Stimulated activated CD4-positive, alpha-beta T cell treated with anti-CD3 and anti-CD28 coated beads, Interleukin-2, amount 100 ng/mL, for 4 hours (primary cell): ENCODE measurements at places on chromosomes 3 and 15.

- no peak for DNase-seq
These were observed 297.4 kb downstream of the PLCL2 start for GRCh38 chr3:17182166-17182565.

DNA sequence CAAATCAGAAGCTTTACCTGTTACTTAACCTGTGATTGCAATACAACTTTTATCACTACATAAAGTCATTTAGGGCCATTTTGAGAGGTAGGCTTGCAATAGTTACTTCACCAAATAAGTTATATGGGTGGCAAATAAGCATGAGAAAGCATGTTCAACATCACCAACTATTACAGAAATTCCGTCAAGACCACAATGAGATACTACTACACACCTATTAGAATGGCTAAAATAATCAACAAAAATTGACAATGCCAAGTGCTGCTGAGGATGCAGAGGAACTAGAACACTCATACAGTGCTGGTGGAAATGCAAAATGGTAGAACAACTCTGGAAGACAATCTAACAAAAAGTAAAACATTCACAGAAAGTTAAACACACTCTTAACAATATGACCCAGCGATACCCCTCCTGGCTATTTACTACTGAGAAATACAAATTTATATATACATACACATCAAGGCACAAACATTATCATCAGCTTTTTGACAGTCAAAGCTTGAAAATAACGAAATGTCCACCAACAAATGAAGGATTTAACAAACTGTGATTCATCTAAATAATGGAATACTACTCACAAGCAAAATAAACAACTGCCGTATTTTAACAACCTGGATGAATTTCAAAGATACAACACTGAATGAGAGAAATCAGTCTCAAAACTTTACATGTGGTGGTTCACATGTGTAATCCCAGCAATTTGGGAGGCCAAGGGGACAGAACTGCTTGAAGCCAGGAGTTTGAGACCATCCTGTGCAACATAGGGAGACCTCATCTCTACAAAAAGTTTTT, 82.9 kb downstream of the MYO9A start:
- DNase-seq, result no peak

GRCh38 chr3:132255041-132255745, 62.0 kb upstream of the ACP3 start:
- DNase-seq, result no peak

GRCh38 chr15:38275959-38276358, 23.3 kb downstream of the SPRED1 start:
- no peak for DNase-seq

DNA sequence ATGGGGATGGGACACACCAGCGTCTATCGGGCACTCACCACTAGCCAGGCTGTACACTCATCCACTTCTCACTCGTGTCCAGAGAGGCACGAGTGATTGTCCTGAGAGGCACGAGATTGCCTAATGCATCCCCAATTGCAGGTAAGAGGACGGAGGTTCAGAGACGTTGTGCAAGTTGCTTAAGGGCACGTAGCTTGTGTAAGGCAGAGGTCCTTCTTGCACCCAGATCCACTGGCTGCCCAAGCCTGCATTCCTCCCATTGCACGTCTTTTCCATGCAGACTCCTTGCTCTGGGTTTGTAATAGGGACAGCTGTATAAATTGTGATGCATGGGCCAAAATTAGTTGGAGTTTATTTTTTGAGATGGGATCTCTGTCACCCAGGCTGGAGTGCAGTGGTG, 264.3 kb downstream of the PLCL2 start:
- no peak for DNase-seq

- peak; percentile 79 for DNase-seq
These were observed 4.3 kb downstream of the DAZL start for GRCh38 chr3:16600780-16601536.

DNA sequence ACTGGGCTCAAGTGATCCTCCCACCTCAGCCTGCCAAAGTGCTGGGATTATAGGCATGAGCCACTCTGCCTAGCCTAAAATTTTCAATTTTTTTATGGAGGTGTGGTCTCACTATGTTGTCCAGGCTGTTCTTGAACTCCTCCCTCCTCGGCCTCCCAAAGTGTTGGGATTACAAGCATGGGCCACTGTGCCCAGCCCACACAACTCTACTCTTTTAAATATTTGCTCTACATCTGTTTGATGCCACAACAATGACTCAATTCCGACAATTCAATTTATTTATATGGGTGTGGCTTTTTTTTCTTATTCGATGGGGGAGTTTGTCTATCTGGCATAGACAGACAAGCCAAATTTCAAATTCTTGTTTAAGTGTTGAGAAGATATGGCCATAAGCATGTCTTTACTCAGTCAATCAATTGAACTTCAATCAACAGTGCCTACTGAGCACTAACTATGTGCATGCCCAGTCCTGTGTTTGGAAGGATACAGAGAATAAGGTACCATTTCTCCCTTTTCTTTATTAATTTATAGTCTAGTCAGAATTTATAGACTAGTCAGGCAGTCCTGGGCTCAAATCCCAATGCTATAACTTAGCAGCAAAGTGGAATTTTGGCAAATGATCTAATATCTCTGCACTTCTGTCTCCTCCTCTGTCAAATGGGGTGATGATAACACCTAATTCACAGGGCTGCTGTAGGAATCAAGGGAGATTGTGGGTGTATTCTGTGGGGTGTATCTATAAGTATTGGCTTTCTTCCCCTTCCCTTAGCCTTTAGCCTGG, 54.6 kb upstream of the PIAS1 start:
- DNase-seq, result no peak

DNA sequence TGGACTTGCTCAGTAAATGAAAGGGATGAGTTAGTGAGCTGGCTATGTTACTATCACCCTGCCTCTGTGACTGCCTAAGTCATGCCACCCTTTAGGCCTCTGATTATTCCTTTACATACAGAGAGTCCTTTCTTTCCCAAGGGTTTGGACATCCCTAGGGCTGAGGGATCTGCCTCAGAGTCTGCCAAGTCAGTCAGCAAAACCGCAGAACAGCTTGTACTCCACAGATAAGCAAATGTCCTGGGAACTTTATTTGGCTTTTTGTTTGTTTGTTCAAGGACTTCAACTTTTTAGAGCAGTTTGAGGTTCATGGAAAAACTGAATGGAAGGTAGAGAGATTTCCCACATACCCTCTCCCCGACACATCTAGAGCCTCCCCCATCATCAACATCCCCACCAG, 82.6 kb upstream of the TRIM42 start:
- no peak for DNase-seq

DNA sequence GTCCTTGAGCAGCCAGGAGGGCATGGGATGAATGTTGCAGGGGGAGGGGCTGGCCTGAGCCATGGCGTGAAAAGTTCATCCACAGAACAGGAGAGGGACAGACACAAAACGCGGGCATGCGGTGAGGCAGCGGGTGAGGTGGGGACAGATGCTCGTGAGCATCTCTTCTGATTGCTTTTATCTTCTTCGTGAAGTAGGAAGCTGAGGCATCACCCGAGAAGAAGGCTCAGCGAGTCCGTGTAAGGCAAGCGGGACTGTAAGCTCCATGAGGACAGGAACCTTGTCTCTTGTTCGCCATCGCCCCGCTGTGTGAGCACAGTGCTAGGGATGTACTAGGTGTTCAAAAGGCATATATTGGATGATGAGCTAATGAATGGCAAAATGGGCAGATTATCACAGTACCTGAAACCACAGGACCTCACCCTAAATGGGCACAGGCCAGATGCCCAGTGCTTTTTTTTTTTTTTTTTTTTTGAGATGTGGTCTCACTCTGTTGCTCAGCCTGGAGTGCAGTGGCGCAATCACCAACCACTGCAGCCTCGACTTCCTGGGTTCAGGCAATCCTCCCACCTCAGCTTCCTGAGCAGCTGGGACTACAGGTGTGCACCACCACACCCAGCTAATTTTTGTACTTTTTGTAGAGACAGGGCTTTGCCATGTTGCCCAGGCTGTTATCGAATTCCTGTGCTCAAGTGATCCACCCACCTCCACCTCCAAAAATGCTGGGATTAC, 46.8 kb downstream of the CPN2 start:
- DNase-seq, result no peak

GRCh38 chr3:128803307-128803706, 76.1 kb upstream of the ACAD9 start:
- no peak for DNase-seq

- DNase-seq, result no peak
These were observed 12.7 kb downstream of the TLNRD1 start for GRCh38 chr15:81013396-81013929.

- no peak for DNase-seq
These were observed 314.2 kb downstream of the NTRK3 start for GRCh38 chr15:87942316-87942715.

GRCh38 chr3:129123314-129124060, 1.9 kb upstream of the RAB43 start:
- DNase-seq, result no peak

- DNase-seq, result no peak
These were observed 445.4 kb downstream of the ZIC1 start for GRCh38 chr3:147854542-147854941.

GRCh38 chr3:50442945-50443579, 60.4 kb downstream of the CACNA2D2 start:
- no peak for DNase-seq

DNA sequence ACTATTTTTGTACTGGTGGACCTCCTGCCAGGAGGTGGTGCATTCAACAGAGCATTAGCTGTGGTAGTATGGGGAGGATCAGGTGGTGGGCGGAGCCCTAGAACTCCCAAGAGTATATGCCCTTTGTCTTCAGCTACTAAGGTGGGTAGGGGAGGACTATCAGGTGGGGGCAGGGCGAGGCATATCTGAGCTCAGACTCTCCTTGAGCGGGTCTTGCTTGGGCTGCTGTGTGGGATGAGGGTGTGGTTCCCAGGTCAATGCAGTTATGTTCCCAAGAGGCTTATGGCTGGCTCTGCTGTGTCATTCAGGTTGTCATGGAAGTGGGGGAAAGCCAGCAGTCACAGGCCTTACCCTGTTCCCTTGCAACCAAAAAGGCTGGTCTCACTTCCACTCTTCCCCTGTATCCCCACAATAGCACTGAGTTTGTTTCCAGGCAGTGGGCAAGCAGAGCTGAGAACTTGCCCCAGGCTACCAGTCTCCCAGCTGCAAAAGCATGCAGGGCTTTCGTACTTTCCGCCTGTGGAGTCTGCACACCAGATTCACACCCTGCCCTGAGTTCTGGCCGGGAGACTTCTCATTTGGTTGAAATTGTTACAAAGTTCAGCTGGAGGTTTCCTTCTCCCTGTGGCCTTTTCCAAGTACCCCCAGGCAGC, 93.7 kb upstream of the DPPA4 start:
- DNase-seq, result no peak

DNA sequence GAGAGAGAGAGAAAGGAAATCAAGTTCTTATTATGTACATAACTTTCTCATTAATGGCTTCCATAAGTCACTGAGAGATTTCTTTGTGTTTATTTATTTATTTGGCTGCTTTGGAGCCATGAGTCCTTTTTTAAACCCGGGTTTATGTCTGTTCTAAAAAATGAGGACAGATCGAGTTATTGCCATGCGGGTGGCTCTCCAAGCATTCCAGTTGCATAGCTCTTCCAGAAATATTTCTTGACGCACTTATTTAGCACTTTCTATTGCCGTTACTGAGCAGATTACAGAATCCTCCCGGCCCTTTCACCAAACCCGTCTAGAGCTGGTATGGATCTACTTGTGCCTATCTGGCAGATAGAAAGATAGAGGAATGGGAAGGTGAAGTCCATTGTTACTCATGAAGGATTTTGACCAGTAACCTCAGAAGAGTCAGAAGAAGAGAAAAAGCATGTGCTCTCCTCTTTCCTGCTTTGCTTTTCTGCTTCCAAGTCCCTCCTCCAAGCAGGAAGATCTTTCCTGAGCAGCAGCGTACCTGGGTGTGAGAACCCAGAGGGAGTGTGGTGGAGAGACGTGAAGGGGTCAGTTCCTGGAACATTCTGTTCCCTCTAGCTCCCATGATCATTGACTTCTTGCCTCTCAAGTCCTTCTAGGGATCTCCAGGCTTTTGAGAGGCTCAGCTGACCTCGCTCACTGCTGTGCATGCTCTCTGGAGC, 112.8 kb downstream of the LPP start:
- no peak for DNase-seq

DNA sequence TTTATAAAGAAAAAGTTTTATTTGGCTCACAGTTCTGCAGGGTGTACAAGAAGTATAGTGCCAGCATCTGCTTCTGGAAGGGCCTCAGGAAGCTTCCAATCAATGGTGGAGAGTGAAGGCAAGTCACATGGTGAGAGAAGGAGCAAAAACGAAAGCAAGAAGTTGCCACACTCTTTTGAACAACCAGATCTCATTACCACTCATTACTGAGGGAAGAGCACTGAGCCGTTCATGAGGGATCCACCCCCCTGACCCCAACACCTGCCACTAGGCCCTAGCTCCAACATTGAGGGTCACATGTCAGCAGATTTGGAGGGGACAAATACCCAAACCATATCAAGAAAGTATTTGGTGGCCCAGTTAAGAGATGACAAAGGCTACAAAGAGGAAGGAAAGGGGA, 239.3 kb upstream of the UBE2E1 start:
- no peak for DNase-seq

- DNase-seq, result no peak
These were observed 13.1 kb downstream of the GABRR3 start for GRCh38 chr3:98021830-98022560.

DNA sequence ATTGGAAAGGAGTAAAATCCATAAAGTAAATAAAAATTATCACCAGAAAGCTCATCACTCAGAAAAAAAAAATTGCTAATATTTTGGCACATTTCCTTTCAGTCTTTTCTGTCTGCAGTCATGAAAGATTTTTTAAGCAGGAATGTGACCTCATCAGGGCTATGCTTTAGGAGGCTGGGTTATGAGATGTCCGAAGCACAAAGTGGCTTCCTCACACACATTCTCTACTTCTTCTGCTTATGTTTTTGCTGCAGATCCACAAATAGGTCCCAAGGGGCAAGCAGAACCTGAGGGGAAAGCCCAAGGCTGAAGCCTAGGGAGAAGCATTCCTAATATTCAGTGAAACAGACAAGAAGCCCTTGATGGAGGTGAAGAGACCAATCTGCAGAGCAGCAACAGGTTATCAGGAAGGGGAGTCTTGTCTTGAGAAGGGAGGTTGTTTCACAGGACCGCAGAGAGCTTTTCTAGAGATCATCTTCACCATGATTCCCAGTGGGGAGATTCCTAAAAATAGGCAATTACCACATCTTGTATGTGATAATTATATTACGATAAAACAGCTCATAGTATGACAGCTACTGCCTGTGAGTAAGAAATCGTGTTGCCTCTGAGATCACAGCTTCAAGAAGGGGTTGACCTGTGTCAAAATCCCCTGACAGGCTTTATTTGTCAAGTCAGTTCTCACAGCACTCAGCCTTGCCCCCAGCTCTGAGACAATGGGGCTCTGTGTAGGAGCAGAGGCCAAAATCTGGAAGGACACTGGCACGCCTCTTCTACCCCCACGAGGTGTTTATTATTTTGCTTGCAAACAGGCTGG, 60.5 kb downstream of the IGF2BP2 start:
- no peak for DNase-seq

GRCh38 chr3:194800002-194800401, 114.3 kb downstream of the FAM43A start:
- DNase-seq, result no peak

- no peak for DNase-seq
These were observed 11.9 kb downstream of the LRRC31 start for GRCh38 chr3:169857811-169858210.

- DNase-seq, result no peak
These were observed 279.8 kb upstream of the ARRDC4 start for GRCh38 chr15:97680606-97681220.
